ENCODE measurements at places on chromosomes 6 and 20. TPM values are rescaled to one million over a fixed set of nuclear protein-coding genes. Genes with fewer than 3 reads are reported as not detected.

DNA sequence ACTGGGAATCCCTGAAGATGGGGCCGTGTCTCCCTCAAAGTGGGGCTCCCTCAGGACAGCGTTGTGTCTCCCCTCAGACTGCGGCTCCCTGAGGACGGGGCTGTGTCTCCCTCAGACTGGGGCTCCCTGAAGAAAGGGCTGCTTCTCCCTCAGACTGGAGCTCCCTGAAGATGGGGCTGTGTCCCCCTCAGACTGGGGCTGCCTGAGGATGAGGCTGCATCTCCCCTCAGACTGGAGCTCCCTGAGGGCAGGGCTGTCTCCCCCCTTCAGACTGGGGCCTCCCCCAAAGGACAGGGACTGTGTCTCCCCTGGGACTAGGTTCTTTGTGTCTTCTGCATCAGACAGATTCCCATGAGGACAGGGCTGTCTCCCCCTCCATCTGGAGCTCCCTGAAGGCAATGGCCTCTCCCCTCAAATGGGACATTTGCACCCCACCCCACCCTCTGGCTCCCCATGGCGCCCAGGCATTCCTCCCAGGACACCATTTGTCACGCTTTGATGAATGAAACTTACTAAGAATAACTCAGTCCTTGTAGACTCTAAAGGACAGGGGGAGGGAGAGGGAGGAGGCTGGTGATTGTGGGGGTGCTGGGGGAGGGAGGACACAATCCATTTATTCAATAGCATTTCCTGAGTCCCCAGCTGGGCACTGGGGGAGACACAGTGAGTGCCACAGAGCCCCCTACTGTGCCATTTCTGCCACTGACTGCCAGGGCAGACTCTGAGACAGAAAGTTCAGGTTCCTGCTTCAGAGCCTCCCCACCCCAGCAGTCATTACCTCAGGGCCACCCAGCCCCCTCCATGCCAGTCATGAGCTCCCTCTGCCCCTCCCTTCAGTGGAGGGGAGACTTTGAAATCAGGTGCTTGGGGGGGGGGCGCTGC lies 122.4 kb downstream of the MRPL14 start:
- H3K36me3 ChIP-seq, result no peaks in the 10 kb centered on the region
- peaks cover 15% of the 10 kb centered on the region for H3K4me1 ChIP-seq
- no peak overlapping the region for H3K4me3 ChIP-seq
- peaks cover 17% of the 10 kb centered on the region for H3K27me3 ChIP-seq
- peak; percentile 64 for DNase-seq

DNA sequence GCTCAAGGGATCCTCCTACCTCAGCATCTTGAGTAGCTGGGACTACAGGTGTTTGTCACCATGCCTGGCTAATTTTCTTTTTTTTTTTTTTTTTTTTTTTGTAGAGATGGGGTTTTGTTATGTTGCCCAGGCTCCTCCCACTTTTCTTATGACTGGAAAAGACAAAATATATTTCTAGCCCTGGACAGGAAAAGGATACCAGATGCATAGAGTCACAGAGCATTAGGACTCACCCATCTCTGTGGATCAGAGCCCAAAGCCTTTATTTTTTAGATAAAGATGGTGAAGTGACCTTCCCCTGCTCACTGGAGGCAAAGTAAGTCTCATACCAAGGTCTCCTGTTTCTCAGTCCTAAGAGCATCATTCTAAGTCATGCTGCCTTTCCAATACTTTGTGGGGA lies 3.4 kb downstream of the TRIM10 start:
- DNase-seq, result no peak
- H3K27me3 ChIP-seq, result no peaks in the 10 kb centered on the region
- no peak overlapping the region for H3K27ac ChIP-seq
- H3K36me3 ChIP-seq, result no peaks in the 10 kb centered on the region
- no peaks in the 10 kb centered on the region for H3K4me1 ChIP-seq

DNA sequence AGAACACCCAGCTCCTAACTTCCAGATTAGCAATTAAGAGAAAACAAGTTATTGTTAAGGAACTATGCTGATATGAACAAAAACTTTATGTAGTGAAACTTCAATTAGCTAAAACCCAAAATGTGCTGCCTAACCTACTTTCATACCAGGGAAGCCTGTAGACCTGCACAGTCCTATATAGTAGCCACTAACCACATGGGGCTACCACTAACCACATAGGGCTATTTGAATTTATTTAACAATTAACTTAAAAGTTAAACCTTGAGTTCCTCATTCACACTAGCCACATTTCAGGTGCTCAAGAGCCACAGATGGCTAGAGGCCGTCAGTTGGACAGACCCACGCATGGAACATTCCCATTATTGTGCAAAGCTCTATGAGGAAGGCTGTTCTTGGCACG lies 72.4 kb upstream of the LAMP5 start:
- H3K36me3 ChIP-seq, result peaks cover 100% of the 10 kb centered on the region
- H3K4me1 ChIP-seq, result no peaks in the 10 kb centered on the region
- H3K4me3 ChIP-seq, result no peak overlapping the region
- DNase-seq, result no peak
- no peak overlapping the region for H3K27ac ChIP-seq
- no peaks in the 10 kb centered on the region for H3K27me3 ChIP-seq

DNA sequence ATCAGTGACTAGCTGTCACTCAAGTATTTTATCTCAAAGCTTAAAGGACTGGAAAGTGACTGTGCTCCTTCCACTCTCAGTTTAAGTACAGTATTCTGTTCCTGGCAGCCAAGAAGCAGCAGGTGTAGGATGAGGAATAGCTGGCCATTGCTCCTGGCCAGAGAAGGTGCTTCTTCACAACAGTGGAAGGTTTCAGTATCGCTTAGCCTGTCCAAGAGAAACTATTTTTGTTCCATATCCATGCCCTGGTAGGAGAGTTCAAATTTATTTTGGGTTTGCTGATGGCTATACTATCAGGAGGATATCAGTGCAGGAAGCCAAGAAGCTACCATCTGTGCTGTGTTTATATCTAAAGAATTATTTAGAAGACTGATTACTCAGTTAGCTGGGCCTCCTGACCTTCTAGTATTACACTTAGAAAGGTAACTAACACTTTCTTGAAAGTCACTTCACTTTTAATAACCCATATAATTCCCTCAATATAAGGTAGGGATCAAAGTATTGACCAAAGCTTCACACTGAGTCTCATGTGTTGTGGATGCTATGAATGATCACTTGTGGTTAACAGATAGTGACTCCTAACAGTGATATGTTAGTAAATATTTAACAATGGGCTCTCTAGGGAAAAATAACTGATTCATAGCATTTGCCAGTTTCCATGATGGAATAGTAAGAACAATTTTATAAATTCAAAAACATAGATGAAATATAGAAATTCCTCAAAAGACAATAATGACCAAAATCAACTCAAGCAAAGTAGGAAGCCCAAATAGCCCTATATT lies 99.9 kb downstream of the AIG1 start:
- DNase-seq, result no peak
- H3K4me3 ChIP-seq, result no peak overlapping the region
- no peaks in the 10 kb centered on the region for H3K4me1 ChIP-seq
- peaks cover 4% of the 10 kb centered on the region for H3K36me3 ChIP-seq

GRCh38 chr6:128518434-128519131 lies 1.8 kb downstream of the PTPRK start:
- peak overlapping the region; percentile 98 for H3K27ac ChIP-seq
- no peaks in the 10 kb centered on the region for H3K36me3 ChIP-seq
- peaks cover 40% of the 10 kb centered on the region for H3K4me1 ChIP-seq
- peak overlapping the region; percentile 90 for H3K4me3 ChIP-seq

DNA sequence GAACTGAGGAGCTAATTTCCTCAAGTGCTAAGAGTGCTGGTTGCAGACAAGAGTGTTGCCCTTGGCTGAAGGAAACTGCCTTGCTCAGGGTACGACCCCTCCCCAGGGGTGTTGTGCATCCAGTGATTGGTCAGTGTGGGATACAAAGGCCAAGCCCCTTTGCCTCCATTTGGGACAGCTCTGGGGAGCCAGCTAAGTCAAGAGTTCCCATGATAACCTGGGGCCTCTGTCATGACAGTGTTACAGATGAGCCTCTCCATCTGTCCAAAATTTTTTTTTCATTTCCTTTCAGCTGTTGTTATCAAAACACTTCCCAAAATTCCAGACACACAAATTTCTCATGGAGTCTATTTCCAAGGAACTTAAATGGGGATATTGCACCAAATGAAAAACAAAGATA lies 93.3 kb downstream of the HS3ST5 start:
- no peak for DNase-seq
- H3K36me3 ChIP-seq, result no peaks in the 10 kb centered on the region
- no peak overlapping the region for H3K4me3 ChIP-seq
- H3K4me1 ChIP-seq, result no peaks in the 10 kb centered on the region
- H3K27me3 ChIP-seq, result no peaks in the 10 kb centered on the region

The MYCT1 gene
- 13.6 TPM for polyA plus RNA-seq

- peaks cover 99% of the 10 kb centered on the region for H3K27me3 ChIP-seq
- peaks cover 31% of the 10 kb centered on the region for H3K4me1 ChIP-seq
- H3K27ac ChIP-seq, result no peak within 1 kb of the TSS
Observed at GRCh38 chr20:21106171-21107017, at the start of gene LINC00237. TSS of gene LINC00237 (minus strand) at chr20:21106358.

The TNFRSF6B gene
- polyA plus RNA-seq, result 6.4 TPM

DNA sequence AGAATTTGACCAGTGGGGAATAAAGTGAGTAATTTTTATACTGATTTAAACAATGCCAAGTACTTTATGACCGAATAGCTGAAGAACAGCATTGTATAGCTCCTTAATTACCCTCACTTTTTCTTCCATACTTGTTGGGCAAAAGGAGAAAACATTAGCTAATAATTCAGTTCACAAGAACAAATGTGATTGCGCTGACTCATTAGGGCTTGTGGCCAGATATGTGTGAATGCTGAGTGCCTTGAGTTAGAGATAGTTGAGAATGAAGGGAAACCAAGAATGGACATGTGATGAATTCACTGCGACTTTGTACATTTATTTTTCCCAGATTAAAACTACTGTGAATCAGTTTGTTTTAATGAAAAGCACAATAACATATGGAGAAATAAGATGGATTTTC lies 669.4 kb downstream of the TFAP2A start:
- no peak for DNase-seq
- no peak overlapping the region for H3K27ac ChIP-seq
- H3K36me3 ChIP-seq, result no peaks in the 10 kb centered on the region
- no peaks in the 10 kb centered on the region for H3K4me1 ChIP-seq
- no peak overlapping the region for H3K4me3 ChIP-seq

DNA sequence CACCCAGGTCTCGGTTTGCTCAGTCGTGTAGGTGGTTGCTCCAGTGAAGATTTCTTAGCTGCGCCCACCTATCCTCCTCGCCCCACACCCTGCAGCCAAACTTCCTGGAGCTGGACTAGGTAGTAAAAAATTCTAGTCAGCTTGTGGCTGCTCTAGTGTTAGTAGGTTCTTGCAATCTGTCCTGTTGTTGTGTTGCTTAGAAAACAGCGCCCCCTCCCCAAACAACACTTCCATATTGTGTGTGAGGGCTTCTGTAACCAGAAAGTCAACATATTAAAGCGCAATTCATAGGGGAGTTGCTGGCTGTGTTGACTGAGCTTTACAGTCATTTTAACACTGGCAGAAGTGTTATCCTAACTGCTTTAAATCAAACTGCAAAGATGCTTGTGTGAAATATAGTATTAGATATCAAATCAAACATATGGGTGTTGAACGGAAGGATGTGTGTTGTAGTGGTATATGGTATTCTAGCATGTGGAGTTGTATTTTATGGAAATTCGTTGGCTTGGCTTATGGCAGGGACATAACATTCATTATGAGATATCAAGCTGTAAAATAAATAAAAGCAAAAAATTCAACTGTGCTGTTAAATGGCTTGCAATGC lies 122.5 kb downstream of the ARID1B start:
- H3K36me3 ChIP-seq, result peaks cover 1% of the 10 kb centered on the region

The GINS1 gene
- polyA plus RNA-seq, result 0.15 TPM

The BMP6 gene
- 1.1 TPM for polyA plus RNA-seq

The AIF1 gene
- 6.7 TPM for polyA plus RNA-seq

The SLC44A4 gene
- not detected for polyA plus RNA-seq

GRCh38 chr6:112899541-112899940 lies 552.4 kb downstream of the RFPL4B start:
- H3K27me3 ChIP-seq, result no peaks in the 10 kb centered on the region
- H3K36me3 ChIP-seq, result no peaks in the 10 kb centered on the region
- DNase-seq, result no peak
- H3K4me1 ChIP-seq, result no peaks in the 10 kb centered on the region

The TXNDC5 gene
- 112 TPM for polyA plus RNA-seq

DNA sequence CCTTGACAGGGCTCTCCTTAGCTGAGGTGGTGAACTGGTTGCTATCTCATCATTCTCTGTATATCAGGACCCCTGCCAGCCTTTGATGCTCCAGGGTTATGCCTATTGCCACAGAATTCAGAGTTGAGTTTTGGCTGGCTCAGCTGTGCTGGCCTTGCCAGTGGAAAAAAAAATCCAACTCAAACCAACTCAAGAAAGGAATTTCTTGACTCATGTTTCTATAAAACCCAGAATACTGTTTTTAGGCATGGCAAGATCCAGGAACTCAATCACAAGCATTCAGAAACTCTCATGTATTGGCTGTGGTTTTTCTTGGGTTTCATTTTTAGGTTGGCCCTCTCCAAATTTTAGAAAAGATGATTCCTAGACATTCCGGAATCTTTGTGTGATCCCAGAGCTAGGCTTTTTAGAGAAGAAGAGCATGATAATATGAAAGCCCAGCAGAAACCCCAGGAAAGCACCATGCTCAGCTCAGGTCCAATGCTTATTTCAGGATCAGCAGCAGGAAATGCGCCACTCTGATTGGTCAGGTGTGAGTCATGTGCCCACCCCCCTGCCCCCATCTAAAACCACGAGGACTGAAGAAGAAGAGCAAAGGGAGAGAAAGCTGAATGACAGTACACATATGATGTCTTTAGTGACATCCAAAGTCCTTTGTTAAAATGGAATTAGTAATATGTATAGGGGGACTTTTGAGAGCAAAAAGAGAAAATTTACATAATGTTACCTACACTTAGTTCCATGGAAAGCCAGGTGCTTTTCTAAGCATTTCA lies 122.9 kb downstream of the RNF144B start:
- H3K27ac ChIP-seq, result no peak overlapping the region
- DNase-seq, result no peak
- H3K4me1 ChIP-seq, result no peaks in the 10 kb centered on the region
- no peaks in the 10 kb centered on the region for H3K36me3 ChIP-seq
- no peaks in the 10 kb centered on the region for H3K27me3 ChIP-seq

- H3K36me3 ChIP-seq, result no peaks in the 10 kb centered on the region
- H3K4me3 ChIP-seq, result no peak overlapping the region
- no peak overlapping the region for H3K27ac ChIP-seq
- no peaks in the 10 kb centered on the region for H3K27me3 ChIP-seq
- DNase-seq, result no peak
Observed at GRCh38 chr20:43058077-43058476, 131.6 kb downstream of the PTPRT start.

The CCM2L gene
- 11.4 TPM for polyA plus RNA-seq

GRCh38 chr6:45002390-45003105 lies 325.6 kb upstream of the RUNX2 start:
- no peak overlapping the region for H3K27ac ChIP-seq
- H3K4me1 ChIP-seq, result no peaks in the 10 kb centered on the region
- H3K36me3 ChIP-seq, result no peaks in the 10 kb centered on the region
- H3K27me3 ChIP-seq, result no peaks in the 10 kb centered on the region
- no peak overlapping the region for H3K4me3 ChIP-seq

- no peaks in the 10 kb centered on the region for H3K36me3 ChIP-seq
- no peaks in the 10 kb centered on the region for H3K27me3 ChIP-seq
- DNase-seq, result peak; percentile 88
- peak overlapping the region; percentile 62 for H3K4me3 ChIP-seq
- peak overlapping the region; percentile 63 for H3K27ac ChIP-seq
- H3K4me1 ChIP-seq, result peaks cover 4% of the 10 kb centered on the region
Observed at GRCh38 chr6:28985462-28986164, 19.5 kb downstream of the ZNF311 start.

The CRISP2 gene
- not detected for polyA plus RNA-seq

GRCh38 chr6:150288456-150288855 lies 80.4 kb upstream of the IYD start:
- H3K4me3 ChIP-seq, result no peak overlapping the region
- no peaks in the 10 kb centered on the region for H3K36me3 ChIP-seq
- DNase-seq, result no peak
- H3K4me1 ChIP-seq, result peaks cover 2% of the 10 kb centered on the region
